ENCODE measurements at places on chromosomes 16 and 17.

DNA sequence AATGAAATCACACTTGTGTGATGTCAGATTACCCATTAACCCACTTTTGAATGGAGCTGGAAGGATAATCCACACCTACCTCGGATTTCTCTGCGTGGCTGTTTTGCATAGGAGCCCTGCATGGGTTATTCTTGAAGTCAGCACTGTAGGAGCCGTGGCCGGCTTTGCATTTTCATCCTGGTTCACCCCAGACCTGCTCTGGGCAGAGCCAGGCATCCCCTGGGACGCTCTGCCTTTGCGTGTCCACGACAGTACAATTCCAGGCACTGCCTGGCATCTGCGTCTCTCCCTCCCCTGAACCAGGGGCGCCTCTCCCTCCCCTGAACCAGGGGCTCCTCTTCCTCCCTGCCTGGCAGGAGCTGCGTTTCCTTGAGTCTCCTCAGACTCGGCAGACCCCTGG is 29.7 kb upstream of the ZNF750 start:
- DNase-seq, result no peak

GRCh38 chr17:67074781-67075180 is 30.4 kb downstream of the CACNG1 start:
- no peak for DNase-seq

DNA sequence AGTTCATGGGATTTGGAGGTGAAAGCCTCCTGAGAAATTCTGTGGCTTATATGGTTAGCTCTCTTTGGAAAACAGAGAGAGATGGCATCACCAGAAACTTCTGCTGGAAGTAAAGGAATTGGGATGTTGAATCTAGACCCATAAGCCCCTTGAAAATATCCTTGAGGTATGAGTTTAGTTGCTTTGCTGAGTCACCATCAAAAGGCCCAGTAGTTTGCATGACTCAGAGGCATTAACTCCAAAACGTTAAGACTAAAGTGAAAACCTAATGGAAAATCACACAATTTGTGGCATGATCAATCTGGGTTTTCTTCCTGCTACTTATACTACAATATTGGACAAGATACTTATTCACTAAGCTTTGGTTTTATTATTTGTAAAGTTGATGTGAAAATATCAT is 349.2 kb upstream of the SALL1 start:
- DNase-seq, result no peak

DNA sequence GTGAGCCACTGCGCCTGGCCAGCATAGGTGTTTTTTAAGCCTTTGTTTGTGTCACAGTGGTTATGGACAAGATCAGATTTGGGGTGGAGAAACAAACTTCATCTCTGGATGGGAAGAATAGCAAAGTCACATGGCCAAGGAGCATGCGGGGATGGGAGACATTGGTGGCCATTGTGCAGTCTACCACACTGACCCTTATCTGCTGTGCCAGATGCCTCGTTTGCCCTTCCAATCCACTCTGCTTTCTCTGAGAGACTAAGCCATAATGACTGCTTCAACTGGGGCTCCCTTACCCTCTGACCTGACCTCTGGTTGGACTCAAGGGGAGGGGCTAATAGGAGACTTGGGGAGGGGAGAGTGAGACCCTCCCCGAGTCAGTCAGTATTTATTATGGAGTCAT is 166.8 kb downstream of the PRKCB start:
- DNase-seq, result no peak

GRCh38 chr16:7689234-7689633 is 356.6 kb downstream of the RBFOX1 start:
- no peak for DNase-seq

DNA sequence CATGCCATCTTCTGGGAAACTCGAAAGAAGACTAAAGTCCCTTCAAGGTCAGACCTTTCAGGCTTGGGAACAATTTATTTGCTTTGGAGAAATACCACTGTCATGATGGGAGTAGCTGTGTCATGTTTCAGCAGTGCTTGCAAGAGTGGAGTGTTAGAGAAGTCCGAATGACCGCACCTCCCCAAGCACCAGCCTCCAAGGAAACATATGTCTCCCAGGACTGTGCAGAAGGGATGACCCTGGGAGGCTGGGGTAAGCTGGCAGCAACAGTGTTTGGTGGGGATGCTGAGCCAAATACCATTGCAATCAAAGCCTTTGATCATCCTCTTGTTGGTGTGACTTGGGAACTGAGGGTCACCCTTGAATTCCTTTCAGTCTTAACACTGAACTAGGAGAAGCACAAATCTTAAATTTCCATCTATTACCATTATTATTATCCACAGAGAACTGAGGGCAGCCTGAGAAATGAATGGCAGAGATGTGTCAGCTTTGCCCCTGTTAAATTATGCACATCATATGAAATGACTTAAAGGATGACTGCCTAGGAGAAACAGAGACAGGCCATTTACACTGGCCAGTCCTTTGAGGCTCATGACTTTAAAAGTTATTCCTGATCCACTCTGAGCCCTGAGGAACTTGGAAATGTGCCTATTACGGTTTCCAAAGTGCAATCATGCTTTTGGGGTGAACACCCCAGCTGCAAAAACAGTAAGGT is 244.9 kb downstream of the CA10 start:
- DNase-seq, result no peak

DNA sequence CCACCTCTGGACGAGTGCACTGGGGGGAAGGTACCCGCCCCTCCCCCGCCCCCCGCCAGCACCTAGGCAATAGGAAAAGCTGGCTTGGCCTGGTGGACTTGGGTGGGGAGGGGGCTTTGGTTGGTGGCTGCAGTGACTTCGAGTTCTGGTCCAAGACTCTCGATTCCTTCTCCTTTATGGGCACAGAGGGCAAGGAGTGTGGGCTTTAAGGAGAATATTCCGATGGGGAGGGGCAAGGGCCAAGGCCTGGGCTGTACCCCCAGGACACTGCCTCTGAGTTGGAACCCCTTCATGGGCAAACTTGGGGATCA is 409 bp downstream of the ACSF2 start:
- no peak for DNase-seq

DNA sequence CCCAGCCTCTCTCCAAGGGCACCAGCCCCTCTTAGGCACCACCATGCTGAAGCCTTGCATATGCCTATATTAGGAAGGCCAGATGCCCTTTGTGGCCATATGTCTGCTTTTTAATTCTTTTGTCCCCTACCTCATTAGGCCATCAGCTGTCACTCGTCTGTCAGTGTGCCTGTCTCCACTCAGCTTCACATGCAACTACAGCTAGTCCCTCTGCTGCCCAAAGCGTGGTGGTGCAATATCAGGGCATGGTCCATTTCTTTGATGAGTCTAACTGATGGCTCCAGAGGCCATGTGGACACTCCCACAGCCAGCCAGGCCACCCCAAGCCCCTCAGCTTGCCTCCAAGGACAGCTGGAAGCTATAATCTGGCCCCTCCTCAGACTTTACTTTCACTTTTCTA is 36.3 kb downstream of the MYO18A start:
- no peak for DNase-seq

DNA sequence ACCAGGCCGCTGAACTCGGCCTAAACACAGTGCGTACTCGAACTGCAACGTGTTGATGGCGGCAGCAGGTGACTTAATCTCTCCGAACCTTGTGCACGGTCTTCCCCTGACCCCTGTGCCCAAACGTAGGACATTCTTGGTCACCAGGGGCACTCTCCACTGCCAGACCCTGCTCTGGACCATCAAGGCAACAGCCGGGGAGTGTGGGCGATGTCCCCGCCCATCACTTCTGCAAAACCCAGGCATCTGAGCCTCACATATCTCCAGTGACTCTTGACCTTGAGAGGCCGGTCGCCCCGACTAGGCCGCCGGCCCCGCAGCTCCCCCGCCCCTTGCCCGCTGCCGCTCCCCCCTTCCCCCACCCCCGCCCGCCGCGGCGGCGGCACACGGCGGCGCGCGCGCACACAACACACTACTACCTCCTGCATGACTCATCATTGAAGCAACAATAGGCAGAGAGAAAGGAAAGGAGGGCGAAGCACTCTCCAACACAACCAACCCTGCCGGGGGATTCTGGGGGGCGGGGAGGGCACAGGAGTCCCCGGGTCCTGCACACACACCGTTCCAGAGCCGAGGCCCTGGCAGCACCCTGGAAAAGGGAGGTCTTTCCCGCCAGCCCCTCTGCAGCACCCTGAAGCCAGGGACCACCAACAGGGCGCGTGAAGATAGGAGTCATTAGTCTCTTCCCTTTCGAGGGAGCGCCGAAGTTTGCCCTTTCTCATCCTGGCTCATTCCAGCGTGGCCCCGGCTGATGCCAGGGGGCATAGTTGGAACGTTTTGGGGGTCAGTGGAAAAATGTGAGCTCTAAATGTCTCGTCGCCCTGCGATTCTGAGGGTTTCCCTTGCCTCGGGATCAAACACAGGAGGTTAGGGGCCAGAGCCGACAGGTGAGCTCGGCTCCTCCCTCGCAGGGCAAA is 1.9 kb downstream of the MNT start:
- DNase-seq, result peak; percentile 59

GRCh38 chr16:19309178-19309577 is 23.6 kb downstream of the CLEC19A start:
- DNase-seq, result no peak

DNA sequence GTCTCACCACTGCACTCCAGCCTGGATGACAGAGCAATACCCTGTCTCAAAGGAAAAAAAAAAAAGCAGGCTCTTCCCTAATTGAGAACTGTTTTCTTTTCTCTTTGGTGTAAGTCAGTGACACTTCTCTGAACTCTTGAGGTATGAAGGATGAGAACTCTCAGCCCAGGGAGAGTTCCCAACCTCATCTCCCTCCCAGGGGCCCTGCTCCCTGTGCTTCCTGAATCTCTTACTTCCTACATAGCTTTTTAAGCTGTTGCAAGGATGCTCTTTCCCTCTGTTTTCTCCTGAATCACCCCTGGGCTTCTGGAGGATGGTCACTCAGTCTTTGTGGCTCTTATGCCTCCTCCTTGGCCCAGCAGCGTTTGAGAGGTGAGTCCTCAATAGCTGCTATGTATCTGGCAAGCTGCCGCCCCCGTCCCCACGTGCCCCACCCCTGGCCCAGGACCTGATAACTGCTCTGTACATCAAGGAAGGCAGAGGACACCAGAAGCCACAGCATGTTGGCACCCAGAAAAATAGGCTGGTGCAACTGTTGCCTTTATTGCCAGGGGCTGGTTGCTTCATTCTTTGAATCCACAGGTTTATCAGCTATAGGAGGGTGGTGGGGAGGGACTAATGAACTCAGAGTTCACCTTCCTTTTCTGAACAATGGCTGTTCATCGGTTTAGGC is 24.0 kb downstream of the IGF2BP1 start:
- DNase-seq, result peak; percentile 28

DNA sequence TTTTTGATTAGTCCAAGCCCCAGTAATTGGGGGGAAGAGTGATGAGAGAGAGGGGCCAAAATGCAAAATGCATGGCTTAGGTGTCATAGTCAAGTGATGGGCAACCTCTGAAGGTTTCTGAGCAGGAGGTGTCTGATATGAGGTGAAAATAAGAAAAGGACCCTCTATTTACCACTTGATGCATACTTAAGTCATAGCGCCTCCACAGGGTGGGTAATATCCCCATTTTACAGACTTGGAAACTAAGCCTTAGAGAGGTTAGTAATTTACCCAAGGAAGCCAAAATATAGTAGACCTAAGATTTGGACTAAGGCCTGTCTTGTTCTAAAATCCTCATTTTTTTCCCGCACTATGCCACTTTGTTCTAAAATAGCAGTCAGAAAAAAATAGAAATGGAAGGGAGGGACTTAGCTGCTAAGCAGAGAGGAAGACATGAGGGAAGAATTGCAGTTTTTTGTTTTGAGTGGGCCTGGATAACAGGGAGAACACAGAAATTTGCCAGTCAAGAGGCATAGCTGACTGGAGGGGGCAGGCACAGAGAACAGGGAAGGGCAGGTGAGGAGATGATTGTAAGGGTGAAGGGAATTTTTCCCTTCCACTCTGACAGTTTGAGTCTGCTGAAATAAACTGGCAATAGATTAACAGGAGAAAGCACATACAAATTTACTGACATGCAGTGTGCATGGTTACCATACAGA is 2.3 kb upstream of the GRB2 start:
- no peak for DNase-seq

GRCh38 chr17:76685846-76686245 is 24.9 kb downstream of the MXRA7 start:
- no peak for DNase-seq

- DNase-seq, result no peak
Observed at GRCh38 chr16:57998486-57998885, 2.0 kb downstream of the ZNF319 start.

DNA sequence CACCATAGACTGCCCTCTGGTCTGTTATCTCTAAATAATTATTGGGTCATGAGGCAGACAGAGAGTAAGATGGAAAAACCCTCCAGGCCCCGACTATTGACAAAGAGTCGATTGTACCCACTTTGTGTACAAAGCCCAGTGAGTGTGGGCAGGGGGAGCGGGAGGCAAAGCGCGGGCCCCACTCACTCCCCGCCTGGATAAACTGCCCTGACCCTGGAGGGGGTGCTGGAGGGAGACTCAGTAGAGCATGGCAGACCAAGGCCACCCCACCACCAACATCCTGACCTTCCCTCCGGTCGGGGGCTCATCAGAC is 11.2 kb upstream of the CPSF4L start:
- DNase-seq, result no peak

- DNase-seq, result no peak
Observed at GRCh38 chr16:46923513-46924295, 39.5 kb downstream of the GPT2 start.

- no peak for DNase-seq
Observed at GRCh38 chr17:56624309-56624708, 30.8 kb downstream of the NOG start.

GRCh38 chr17:76597156-76598003 is 11.7 kb upstream of the ST6GALNAC2 start:
- no peak for DNase-seq

GRCh38 chr17:27362909-27363308 is 69.0 kb downstream of the WSB1 start:
- no peak for DNase-seq

- DNase-seq, result peak; percentile 19
Observed at GRCh38 chr17:51258756-51259563, 889 bp downstream of the MBTD1 start.

- no peak for DNase-seq
Observed at GRCh38 chr17:57758654-57759053, 13.6 kb upstream of the CCDC182 start.

GRCh38 chr16:57823836-57824235 is 21.5 kb upstream of the KIFC3 start:
- DNase-seq, result no peak

GRCh38 chr17:35716897-35717465 is 14.5 kb upstream of the RASL10B start:
- DNase-seq, result no peak

DNA sequence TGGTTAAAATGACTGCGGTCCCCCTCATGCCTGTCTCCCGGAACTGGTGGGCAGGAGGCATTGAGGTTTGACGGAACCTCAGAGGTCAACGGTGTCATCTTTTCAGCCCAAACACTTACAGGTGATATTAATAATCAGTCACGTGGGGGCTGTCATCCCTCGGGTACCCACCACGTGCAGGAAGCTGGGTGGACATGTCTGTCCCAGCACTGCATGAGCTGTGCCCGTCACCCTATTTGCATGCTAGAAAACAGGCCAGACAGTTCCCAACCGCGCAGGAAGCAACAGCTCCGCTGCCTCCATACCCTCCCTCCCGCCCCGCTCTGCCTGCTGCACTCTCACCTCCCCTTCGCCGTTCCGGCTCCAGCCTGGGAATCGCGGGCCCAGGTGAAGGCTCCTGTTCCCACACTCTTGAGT is 1.4 kb downstream of the SYNGR3 start:
- DNase-seq, result no peak

GRCh38 chr16:77794586-77794985 is 6.2 kb downstream of the VAT1L start:
- no peak for DNase-seq
